RPMI7951 (cell line): ENCODE measurements at places on chromosomes 16 and 17. TPM values are rescaled to one million over a fixed set of nuclear protein-coding genes. Genes with fewer than 3 reads are reported as not detected.

DNA sequence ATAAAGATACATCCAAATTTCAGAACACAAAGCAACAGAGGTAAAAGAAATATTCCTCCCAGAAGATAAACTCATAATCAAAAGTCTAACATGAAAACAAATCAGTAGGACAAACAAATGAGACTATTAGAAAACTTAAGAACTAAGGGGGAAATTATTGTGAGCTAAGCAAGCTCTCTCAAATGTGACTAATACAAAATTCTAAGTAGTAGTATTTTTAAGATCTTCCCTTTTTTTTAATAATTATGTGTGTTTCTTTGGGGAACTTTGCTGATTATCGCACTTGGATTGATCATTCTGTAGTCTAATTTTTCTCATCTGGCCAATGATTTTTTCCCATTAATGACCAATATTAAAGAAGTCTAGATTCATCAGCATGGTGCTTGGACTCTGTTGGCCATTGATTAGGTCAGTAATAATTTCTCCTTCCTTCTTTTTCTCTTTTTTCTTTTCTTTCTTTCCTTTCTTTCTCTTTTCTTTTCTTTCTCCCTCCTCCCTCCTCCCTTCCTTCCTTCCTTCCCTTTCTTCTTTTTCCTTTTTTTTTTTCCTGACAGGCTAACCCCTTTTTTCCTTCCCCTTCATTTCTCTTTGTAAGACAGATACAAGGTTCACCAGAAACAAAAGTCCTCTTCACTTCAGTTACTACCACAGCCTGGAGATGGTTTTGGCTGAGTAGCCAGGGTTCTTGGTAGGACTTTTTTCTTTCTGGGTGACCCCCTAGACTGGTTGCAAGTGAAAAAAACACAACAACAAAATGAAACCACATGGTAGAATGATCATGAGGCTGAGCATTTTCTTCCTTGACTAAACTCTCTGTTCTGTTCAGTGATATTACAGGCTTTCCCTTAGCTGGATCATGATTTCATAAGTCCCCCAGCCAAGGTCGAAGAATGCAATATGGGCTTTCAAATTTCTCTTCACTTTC is 2.9 kb upstream of the ABCA6 start:
- DNase-seq, result no peak

Gene ABHD15
- total RNA-seq, result 4.3 and 4.6 TPM in 2 replicates

Gene PTX4
- total RNA-seq, result not detected in 2 replicates

Gene CCL8
- not detected in 2 replicates for total RNA-seq

- DNase-seq, result peak; percentile 64
These were observed 2.0 kb downstream of the HOXB8 start for GRCh38 chr17:48612854-48613691.

- no peak for DNase-seq
These were observed 31.2 kb downstream of the SREBF1 start for GRCh38 chr17:17805575-17805974.

DNA sequence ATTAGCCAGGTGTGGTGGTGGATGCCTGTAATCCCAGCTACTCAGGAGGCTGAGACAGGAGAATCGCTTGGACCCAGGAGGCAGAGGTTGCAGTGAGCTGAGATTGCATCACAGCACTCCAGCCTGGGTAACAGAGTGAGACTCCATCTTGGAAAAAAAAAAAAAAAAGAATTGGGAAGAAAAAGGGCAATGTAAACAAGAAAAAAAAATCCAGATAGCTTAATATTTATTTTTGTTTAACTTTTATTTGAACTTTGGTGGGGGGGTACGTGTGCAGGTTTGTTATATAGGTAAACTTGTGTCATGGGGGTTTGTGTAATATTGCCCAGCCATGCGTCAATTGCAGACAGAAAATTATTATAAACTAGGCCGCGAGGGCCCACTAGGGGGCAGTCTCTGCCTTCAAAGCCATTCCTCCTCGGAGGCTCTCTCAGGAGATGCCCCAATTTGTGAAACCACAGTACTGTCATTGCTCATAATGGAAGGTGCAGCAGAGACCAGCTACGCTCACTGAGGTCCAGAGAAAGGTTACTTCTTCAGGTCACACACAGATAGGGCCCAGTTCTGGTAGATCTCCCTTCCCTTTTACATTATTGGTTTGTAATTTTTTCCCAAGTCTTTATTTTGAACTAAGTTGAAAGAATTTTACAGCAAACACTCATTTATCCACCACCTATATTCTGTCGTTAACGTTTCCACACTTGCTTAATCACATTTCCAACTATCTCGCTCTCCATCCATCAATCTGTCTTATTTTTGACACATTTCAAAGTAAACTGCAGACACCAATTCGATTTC is 206.2 kb downstream of the PRKCB start:
- DNase-seq, result peak; percentile 50

Gene PRSS53
- total RNA-seq, result 0.60 and 1.3 TPM in 2 replicates

DNA sequence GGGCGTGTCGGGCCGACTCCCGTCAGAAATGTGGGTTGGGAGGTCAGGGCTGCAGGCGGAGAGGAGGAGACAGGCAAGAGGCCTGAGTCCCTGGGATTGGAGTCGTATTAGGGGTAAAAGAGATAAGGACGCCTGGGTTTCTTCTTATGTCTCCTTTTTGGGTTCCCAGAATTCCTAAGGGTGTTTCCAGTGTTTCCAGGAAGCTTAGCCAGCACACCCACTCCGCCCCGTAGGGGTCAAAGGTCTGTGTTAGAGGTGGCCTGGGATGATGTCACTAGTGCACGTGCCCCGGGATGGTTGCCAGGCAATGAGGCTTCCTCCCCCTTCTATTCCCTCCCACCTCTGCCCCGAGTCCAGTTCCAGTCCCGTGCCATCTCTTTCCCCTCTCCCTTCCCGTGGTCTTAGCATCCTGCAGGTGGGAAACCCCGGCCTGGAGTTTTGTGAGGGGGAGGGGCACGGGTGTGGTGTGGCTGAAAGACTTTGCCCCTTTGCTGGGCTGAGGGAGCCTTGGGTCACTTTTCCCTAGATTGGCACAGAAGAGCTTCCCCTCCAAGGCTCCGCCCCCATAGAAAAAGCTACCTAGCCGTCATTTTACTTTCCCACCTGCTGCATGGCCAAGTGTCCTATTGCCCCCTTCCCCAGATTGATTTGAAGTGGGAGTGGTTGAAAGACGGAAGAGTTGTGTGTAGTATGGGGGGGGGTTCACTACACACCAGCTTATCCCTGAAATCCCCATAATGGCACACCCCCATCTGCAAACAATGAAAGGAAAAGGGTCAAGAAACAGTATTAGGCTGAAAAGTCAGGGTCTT is 2.8 kb downstream of the KDM6B start:
- DNase-seq, result peak; percentile 86

Gene CPNE2
- 61.8 and 93.1 TPM in 2 replicates for total RNA-seq

DNA sequence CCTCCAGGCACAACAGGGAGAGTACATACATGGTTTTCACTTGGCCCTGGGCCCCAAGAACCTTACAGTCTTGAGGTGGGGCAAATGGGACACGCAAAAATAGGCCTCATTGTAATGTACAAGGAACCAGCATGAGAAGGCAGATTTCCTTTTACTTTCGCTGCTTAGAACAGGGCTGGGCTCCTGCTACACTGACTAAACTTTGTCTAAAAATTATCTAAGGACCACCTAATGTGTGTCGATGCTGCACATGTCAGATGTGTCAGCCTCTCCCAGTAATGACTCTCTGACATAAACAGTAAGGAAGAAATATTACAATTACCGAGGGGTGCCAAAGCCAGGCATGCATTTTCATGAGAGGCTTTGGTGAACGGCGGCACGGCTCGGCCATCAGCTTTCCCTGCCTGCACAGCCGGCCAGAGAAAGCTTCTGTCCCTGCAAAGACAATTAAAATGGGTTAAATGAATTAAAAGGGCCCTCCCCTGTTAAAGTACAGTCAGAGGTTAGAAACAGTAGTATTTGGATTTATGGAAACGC is 224.2 kb upstream of the IRX3 start:
- DNase-seq, result no peak

Gene SPNS2
- not detected in 2 replicates for total RNA-seq

- DNase-seq, result no peak
These were observed 120.9 kb upstream of the CDC42EP4 start for GRCh38 chr17:73432624-73433190.

Gene SP6
- total RNA-seq, result not detected in 2 replicates

DNA sequence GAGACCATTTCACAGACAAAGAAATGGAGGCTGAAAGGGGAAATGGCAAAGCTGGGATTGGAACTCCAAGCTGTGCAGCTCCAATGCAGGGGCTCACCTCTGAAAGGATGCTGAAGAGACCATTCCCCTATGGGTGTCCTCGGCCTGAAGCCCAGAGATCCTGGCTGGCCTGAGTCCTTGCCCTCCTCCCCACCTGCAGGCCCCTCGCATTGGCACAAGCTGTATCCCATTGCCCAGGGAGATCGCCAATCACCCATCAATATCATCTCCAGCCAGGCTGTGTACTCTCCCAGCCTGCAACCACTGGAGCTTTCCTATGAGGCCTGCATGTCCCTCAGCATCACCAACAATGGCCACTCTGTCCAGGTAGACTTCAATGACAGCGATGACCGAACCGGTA is 2.6 kb downstream of the CA7 start:
- DNase-seq, result no peak

GRCh38 chr17:74610108-74610507 is 13.4 kb downstream of the CD300E start:
- DNase-seq, result no peak

Gene SCGB1C2
- total RNA-seq, result not detected in 2 replicates

GRCh38 chr17:74601944-74602572 is 10.0 kb upstream of the CD300LD start:
- peak; percentile 37 for DNase-seq

DNA sequence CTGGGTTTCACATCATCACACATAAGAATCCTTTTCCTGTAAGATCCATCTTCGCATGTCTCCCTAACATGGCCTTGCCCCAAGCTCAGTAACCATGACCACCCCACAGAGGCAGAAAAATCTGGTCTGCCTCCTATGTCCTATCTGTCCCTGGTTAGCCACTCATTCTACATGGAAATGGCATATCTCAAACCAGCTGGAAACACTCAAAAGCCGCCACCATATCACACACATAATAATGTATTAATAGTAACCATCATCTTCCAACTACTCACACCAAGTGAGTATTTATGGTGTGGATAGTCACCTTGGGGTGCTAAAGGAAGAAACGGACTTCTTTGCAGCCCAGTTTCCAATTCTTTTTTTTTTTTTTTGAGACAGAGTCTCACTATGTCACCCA is 11.4 kb downstream of the FAM117A start:
- DNase-seq, result no peak

Gene DYNC1LI2
- 60.1 and 63.3 TPM in 2 replicates for total RNA-seq

Gene PIPOX
- total RNA-seq, result 10.0 and 11.7 TPM in 2 replicates

Gene METTL22
- total RNA-seq, result 10.6 and 14.8 TPM in 2 replicates

DNA sequence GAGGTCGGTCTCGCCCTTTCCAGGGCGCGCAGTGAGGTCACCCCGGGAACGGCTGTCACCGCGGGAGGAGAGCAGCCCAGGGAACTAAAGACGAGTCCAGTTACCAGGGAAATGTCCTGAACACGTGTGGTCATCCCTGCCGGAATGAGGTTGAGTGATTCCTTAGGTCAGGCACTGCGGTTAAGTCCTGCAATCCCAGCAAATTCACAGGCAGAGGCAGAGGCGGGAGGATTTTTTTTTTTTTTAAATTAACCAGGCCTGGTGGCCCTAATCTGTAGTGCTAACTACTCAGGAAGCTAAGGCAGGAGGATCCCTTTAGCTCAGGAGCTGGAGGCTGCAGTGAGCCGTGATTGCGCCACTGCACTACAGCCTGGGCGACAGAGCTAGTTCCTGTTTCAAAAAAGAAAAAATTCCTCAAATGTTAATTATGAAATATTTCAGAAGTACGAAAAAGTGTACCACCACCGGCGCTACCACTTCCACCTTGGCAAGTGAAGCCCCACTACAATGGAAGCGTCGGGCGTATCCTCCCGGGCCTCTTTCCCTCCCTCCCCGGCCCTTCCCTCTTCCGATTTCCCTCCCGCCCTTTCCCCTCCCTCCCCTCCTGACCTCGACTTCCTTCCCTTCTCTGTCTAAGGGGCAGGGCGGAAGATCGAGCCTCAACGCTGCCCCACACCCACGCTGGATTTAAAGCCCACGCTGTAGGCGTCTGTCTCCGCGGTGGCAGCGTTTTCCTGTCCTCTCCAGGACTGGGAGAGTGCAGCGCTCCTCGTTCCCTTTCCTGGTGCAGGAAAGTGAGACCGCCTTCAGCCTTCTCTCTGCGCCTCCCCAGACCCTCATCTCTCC is 27.3 kb downstream of the SLFN11 start:
- DNase-seq, result peak; percentile 66

DNA sequence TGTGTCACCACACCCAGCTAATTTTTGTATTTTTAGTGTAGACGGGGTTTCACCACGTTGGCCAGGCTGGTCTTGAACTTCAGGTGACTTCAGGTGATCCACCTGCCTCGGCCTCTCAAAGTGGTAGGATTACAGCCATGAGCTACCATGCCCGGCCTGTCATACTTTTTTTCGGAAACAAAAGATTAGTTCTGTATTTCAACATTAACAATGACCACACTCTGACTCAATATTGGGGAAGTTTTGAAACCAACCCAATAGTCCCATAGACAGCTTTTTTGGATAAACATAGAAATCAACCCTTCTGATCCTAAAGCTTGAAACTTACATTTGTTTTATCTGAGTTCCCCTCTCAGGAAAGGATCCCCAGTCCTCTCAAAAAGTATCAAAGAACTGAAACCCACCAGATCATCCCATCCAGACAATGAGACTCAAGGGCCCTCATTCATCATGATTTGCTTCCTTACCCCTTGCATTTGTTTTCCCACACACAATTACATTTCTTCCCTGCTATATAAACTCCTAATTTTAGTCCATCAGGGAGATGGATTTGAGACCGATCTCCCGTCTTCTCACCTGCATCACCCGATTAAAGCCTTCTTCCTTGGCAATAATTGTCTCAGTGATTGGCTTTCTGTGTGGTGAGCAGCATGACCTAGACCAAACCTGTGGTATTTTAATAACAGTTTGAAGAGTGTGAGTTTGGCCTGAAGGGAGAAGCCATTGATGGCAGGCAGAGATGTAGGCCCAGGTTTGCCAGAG is 7.2 kb upstream of the AGRP start:
- no peak for DNase-seq

Gene ABCC11
- total RNA-seq, result not detected in 2 replicates

- DNase-seq, result no peak
These were observed 96.1 kb upstream of the TOX3 start for GRCh38 chr16:52643006-52643405.
